ENCODE measurements at places on chromosomes 3 and 15. TPM values are rescaled to one million over a fixed set of nuclear protein-coding genes. Genes with fewer than 3 reads are reported as not detected.

DNA sequence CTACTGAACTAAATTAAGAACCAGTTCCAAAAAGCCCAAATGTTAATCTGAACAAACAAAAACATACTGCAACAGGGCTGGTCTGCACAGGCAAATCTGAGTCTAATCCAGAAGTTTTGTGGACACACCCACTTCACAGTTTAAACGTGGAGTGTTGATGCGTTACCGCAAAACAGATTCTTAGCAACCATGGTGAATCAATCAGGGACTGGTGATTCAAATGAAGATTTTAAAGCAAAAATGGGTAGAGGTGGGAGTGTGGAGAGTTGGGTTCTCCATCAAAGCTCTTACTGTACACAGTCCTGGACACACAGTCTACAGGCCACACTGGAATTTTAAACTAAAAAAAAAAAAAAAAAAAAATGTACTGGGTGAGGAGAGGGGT is 5.2 kb downstream of the ANXA2 start:
- no peak for DNase-seq

- no peak for DNase-seq
Measured at GRCh38 chr15:100889385-100890050, 9.9 kb downstream of the ALDH1A3 start.

DNA sequence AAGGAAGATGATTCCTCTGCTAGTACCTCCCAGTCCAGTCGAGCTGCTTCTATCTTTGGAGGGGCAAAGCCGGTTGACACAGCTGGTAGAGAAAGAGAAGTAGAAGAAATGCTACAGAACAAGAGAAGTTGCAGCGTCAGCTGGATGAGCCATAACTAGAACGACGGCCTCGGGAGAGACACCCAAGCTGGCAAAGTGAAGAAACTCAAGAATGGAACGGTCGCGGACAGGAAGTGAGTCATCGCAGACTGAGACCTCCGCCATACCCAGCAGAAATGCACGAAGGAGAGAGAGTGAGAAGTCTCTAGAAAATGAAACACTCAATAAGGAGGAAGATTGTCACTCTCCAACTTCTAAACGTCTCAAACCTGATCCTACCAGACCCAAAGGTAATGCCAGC is 19.0 kb upstream of the PARP14 start:
- DNase-seq = no peak

DNA sequence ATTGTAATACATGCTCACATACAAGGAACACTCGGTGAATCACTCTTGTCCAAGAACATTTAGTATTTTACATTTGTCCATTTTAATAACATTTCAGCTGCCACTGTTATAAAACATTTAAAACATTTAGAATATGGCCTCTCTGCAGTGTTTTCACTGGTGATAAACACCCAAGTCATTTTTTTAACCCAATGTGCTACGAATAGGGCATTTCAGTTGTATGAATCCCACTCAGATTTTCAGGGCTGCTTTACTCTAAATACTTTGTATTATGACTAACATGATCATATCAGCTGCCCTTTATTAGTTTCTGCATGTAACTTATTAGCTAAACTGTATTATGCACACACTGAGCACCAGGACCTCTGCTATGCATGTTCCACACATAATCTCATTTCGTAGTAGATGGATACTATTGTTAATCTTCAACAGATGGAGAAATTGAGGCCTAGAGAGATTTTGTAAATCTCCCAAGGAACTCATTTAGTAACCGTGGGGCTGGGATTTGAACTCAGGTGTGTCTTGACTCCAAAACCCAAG is 148.6 kb upstream of the CDIN1 start:
- no peak for DNase-seq

DNA sequence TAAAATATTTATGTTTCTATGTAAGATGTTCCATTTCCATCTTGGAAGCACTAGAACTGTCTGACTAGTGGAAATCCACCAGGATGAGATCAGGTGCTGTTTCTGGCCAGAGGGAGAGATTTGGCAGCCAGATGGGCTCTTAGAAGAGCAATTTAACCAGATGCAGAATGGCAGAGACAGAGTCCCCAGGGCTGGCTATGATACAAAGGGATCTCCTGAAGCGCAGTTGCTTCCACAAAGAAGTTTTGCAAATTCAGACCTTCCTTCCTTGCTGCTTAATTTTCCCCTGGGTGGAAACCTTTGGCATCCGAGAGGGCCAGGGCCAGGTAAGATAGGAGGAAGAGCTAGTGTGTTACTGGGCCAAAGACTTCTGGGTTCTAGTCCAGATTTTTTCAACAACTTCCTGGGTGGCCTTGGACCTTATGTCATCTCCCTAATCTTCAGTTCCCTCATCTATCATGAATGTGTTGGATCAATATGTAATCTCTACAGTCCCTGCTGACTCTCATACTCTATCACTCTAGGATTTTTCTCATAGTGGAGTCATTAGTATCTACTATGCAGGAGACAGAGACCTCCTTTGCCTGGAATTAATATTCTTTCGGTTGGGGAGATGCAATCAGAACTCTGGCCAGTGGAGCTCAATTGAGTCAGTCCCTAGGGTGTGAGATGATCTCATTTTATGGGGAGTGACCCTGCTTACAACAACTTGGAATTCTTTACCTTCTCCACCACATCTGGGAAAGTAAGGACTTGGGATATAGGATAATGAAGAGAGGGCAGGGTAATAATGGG is 41.1 kb upstream of the NDUFB4 start:
- no peak for DNase-seq

- DNase-seq = no peak
Measured at GRCh38 chr3:14301558-14301957, 100.8 kb upstream of the SLC6A6 start.

DNA sequence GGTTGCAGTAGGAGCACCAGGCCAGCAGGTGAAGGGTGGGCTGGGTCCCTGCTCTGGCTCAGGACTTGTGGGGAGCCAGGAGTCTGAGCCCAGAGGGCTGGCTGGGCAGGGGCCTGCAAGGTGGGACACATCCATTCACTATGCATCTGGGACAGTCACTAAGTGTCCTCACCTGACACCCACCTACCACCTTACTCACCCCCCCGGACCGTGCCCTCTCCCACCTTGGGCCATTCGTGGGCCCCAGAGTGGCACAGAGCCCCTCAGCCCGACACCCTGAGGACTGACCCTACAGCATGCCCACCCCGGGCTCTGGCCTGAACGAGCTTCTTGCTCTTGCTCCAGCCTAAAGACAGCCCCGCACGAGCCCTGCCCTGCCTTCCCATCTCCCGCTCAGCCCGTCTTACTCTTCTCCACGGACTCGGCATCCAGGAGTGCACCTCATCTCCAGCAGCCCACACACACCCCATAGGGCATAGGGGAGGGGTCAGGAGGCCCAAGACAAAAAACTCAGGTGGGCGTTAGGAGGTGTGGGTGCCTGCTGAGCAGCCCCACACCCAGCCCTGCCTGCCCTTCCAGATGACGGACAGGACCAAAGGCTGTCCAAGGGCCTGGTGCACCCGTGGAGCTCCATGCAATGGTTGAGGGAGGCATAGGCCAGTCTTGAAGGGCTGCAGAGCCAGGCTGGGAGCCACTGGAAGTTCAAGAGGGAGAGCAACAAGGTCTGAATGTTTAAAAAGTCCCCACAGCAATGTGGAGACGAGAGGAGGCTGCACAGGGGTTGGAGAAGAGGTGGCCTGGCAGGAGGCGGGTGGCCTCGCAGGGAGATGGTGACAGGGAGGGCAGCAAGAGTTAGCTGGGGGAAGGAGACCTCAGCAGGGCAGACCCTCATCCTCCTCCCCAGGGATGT is 27.0 kb downstream of the PTH1R start:
- DNase-seq = no peak

DNA sequence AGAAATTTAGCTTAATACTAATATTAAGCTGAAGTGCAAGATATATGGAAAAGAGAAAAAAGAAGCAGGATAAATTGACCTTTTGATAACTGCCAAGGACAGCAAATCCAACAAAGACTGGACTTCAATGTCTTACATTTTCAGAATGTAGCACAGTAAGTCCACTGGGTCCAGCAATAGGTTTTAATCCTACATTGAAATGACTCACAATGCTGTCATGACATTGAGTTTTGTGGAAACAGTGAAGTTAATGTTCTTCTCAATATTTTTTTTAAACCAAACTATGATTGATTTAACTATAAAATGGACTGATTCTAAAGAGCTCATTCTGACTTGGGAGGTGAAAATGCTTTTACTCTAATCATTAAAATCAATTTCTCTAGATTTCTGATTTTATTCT is 166.6 kb upstream of the ZNF717 start:
- no peak for DNase-seq

DNA sequence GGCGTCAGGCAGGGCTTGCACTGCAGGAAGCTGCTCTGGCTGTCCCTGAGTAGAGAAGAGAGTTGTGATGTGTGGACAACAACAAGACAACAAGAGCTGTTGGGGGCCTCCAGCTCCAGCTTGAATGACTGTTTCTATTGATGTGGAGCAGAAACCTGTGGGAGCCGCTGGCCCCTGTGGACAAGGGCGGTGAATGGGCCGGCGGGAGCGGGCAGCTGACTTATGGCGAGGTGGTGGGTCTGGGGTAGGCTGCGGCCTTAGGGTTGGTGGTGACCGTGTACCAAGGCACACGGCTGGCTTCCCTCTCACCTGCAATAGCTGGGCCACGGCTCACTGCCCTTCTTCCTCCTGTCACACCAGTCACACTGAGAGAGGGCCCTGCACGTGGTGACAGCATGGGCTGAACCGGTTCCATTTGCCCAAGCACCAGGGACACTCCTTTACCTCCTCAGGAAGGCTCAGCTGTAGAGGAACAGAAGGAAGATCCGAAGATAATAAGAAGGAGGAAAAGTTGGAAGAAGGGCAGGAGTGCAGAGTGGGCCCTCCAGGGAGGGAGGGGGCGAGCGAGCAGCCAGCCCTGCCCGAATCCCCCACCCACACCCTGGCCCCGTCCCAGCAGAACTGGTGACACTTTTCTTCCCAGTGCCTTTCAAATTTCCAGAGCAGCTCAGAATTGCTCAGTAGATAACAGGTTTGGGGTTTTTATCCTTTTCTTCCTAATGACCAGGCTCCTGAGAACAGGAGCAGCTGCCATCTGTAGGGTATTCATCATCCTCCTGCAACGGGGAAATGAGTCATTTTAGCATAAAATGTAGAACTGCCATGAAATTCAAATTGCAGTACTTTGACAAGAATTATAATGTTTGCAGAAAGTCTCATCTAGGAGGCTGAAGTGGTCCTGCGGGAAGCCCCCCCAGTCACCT is 136.9 kb downstream of the TJP1 start:
- DNase-seq = no peak

- DNase-seq = no peak
Measured at GRCh38 chr15:80530737-80531365, 126.7 kb downstream of the ARNT2 start.

The LIPH gene
- 1.1 TPM for polyA plus RNA-seq

The NOX5 gene
- 1.3 TPM for polyA plus RNA-seq

The GP9 gene
- polyA plus RNA-seq = 1.4 TPM

The P4HTM gene
- polyA plus RNA-seq = 36.5 TPM

The CD47 gene
- polyA plus RNA-seq = 76.7 TPM

The GALNT15 gene
- polyA plus RNA-seq = 3.1 TPM

The GOLGA8T gene
- polyA plus RNA-seq = not detected

The USP3 gene
- polyA plus RNA-seq = 39.3 TPM
